ENCODE measurements at places on chromosomes 6 and 20.

- DNase-seq, result no peak
Observed at GRCh38 chr20:57391439-57392301, 474 bp downstream of the RBM38 start.

DNA sequence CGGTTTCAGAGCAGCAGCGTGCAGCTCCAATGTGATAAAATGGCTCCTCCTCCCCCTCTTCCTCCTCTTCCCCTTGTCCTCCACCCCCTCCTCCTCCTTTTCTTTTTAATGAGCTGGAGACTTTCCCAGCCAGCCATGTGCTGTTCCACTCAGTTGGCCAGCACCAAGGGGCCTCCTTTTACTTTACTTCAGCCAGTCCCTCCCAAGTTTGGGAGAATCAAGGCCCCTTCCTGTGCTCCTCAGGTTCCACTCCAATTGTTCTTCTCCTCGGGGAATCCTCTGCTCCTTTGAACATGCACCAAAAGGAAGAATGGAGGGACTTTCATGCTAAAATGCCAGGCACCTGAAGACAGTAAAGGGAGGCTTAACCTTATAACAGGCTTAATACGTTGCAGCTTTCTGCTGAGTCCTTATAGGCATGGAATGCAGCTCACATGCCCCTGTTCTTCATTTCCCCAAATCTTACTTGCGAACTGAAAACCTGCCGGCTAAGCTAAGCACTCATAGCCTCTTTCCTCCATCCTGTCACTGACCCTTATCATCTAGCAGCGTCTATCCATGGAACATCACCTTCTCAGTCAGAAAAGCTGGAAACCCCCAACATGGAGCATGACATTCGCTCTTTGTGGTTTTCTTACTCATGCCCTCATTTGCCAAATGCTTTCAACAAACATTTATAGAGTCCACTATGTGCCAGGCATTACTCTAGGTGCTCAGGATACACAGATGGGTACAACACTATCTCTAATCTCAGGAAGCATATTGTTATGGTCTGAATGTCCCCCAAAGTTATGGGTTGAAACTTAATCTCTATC, 170.6 kb downstream of the PHACTR1 start:
- peak; percentile 61 for DNase-seq

- DNase-seq, result no peak
Observed at GRCh38 chr6:26129656-26130055, 42.4 kb downstream of the HFE start.

DNA sequence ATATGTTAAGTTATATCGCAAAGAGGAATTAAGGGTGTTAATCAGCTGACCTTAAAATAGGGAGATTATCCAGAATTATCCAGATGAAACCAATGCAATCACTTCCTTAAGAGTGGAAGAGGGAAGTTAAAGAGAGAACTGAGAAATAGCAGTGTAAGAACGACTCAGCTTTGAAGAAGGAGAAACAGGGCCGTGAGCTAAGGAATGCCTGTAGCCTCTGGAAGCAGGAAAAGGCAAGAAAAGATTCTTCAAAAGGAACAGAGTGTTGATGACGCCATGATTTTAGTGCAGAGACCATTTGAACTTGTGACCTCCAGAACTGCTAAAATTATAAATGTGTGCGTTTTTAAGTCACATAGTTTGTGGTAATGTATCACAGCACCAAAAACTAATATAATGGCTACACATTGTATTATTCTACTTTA, 32.7 kb downstream of the ILRUN start:
- DNase-seq, result no peak

- DNase-seq, result no peak
Observed at GRCh38 chr6:116586738-116587137, 15.4 kb downstream of the RWDD1 start.

- no peak for DNase-seq
Observed at GRCh38 chr6:79330704-79331103, 96.2 kb upstream of the HMGN3 start.

DNA sequence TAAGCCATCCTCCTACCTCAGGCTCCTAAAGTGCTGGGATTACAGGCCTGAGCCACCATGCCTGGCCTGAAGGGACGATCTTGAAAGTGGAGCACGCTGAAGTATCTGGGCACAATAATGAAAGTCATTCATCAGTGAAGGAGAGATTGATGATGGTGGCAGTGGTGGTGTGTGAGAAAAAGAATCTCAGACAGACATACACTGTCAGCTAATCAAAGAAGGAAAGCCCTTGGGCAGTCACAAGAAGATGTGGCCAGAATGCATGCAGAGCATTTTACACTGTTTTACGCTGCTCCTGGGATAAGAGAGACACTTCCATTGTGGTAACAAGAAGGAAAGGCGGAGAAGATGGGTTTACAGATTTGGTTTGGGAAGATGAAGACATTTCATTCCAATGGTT, 20.4 kb upstream of the BMP6 start:
- DNase-seq, result no peak

GRCh38 chr6:37686111-37686510, 11.6 kb downstream of the MDGA1 start:
- no peak for DNase-seq

DNA sequence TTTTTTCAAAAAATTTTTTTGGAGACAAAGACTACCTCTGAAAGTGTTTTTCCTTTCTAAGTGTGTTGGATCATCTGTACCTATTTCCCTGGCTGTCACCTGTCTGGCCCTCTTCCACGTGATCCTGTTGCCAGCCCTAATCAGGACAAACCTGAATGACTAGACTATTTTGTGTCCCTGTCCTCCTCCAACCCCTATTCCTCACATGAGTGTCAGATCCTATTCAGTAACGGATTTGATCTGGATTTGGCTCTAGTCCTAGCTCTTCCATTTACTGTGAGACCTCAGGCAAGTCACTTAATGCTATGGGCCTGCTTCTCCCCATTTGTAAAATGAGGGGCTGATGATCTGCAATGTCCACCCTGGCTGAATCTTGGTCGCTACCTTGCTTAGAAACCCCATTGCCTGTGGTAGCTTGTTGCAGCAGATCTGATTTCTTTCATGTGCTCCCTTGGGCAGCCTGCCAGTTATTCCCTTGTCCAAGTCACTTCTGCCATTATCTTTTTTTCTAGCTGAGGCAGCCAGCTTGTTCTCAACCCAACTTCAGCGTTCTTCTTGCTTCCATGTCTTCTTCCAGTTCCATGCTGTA, 4.8 kb downstream of the PHF20 start:
- peak; percentile 68 for DNase-seq

- peak; percentile 85 for DNase-seq
Observed at GRCh38 chr6:91476000-91476399, 889.1 kb upstream of the MAP3K7 start.

GRCh38 chr6:8077991-8078390, 13.8 kb upstream of the BLOC1S5 start:
- no peak for DNase-seq

DNA sequence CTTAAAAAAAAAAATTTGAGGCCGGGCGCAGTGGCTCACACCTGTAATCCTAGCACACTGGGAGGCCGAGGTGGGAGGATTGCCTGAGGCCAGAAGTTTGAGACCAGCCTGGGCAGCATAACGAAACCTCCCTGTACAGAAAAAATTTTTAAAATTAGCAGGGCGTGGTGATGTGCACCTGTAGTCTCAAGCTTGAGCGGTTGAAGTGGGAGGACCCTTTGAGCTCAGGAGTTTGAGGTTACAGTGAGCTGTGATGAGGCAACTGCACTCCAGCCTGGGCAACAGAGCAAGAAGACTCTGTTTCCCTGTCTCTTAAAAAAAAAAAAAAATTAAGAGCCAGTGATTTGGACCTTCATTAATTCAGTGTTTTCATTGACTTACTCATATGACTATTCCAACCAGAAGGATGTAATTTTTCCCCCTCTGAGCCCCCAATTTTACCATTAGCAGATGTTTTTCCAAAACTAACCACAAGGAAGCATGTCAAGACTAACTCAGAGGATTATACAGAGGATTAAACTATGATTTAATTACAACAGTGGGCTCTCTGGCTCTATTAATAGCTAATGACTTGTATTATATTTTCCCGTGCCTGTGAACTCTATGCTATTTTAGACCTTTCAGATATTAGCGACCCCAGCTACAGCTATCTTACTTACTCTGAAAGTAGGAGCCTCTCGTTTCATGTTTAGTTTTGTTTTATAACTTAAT, 75.1 kb downstream of the ARID1B start:
- no peak for DNase-seq

- DNase-seq, result no peak
Observed at GRCh38 chr6:147615659-147616456, 107.4 kb downstream of the SAMD5 start.

GRCh38 chr6:154842833-154843232, 109.6 kb downstream of the SCAF8 start:
- no peak for DNase-seq

- no peak for DNase-seq
Observed at GRCh38 chr6:108739496-108740330, 108.5 kb upstream of the ARMC2 start.

- DNase-seq, result no peak
Observed at GRCh38 chr6:165599596-165600487, 63.2 kb downstream of the PDE10A start.

DNA sequence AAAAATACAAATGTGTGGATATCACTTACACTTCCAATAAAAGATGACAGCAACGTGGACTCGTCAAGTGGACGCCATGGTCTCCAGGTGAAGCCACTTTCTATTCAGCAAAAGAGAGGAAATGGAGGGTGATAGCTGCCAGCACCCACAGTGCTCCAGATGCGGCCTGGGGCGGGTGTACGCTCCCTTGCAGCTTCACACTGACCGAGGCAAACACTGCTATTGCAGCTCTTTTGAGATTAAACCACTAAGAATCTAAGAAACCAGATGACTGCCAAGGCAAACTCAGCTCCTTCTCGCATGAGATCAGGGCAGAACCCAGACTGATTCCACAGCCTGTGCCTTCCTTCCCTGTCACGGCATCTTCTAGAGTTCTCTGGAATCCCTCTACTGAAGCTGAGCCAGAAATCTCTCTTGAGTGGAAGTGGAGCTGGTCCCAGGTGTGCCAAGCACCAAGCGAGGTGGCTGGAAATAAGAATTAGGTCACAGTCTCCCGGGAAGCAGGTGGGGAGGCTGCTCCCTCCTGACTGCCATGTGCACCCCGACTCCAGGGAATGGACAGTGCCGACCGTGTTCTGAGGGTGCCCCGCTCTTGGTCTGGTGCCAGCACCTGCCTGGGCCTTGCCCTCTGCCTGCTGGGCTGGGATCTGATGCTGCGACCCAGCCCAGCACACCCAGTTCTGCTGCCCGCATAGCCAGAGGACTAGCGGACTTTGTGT, 90.1 kb upstream of the AFDN start:
- DNase-seq, result no peak
